Activated CD8-positive, alpha-beta memory T cell treated with anti-CD3 and anti-CD28 coated beads for 1 hour (primary cell): ENCODE measurements at places on chromosomes 7 and 10.

DNA sequence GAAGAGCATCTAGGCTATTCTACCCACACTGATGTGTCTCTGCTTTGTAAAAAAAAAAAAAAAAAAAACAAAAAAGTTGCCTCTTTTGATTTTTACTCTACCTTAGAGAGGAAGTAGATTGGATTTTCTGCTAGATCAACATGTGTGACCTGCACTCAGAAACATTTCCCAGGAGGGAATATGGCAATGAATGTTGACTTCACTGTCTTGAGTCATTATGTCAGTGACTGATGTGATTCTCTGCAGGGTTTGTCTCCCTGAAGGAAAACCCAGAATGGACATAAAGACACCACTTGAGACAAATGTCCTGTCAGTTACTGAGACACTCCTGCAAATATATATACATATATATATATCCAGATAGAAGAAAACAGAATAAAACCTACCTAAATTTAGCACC, 370.3 kb downstream of the BMPER start:
- DNase-seq, result no peak

DNA sequence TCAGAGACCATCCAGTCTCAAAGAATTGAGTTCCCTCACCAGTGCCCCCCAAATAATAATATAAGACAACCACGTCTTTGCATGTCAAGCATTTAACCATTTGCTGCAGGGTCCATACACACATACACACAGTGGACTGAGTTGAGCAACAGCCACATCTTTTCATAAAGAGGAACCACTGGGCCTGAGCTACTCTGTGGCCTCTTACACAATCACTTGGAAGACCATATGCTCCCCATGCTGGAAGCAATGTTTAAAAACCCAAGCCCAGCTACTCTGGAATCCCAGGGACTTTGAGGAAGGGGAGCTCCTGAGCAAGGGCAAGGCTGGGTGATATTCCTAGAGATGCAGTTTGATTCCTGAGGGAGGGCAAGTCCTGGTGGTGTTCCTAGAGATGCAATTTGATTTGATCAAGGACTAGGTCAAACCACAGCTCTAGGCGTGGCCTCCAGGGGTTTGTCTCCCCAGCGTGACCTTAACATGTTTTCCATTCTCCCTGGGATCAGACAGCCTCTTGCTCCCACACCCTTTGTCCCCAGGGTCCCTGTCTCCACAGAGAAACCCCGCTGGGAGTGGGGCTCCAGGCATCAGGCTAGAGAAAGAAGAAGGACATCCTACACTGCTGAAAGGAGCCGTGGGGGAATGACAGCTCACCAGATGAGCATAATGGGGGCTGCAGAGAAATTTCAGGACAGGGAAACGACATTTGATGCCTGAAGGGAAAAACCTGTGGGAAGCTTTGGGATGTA, 376.2 kb upstream of the MGMT start:
- DNase-seq, result no peak

- no peak for DNase-seq
Observed at GRCh38 chr7:30634634-30635201, 40.0 kb downstream of the GARS1 start.

GRCh38 chr10:125370578-125370977, 210.2 kb upstream of the CTBP2 start:
- no peak for DNase-seq

DNA sequence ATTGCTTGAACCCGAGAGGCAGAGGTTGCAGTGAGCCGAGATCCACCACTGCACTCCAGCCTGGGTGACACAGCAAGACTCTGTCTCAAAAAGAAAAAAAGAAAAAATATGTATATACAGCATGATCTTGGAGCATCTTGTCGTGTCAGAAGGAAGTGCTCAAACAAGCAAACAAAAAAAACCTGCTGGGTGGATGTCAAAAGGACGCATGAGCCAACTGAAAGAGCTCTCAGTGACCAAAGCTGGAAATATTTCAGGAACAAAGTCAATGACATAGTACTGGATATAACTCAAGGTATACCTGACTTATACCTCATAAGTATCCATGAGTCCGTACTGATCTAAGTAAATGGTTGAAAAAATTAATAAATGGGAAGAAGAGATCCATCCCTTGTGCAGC, 94.6 kb upstream of the ANLN start:
- DNase-seq, result no peak

DNA sequence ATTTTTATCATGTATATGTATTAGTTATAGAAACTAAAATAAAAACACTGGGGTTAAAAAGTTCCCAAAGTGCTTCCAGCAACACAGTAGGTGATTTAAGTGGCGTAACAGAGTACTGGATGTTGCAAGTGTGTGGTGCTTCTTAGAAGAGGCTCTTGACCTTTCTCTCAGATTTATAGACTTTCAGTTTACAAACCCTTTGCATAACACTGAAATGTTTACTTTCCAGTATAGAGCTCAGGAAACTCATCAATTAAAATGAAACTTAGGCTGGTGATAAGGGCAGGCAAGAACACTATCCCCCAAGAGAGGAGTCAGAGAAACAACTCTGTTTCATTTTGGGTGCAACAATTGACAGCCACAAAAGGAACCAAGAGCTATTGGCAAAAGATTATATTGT, 27.5 kb upstream of the SMC3 start:
- DNase-seq, result no peak

DNA sequence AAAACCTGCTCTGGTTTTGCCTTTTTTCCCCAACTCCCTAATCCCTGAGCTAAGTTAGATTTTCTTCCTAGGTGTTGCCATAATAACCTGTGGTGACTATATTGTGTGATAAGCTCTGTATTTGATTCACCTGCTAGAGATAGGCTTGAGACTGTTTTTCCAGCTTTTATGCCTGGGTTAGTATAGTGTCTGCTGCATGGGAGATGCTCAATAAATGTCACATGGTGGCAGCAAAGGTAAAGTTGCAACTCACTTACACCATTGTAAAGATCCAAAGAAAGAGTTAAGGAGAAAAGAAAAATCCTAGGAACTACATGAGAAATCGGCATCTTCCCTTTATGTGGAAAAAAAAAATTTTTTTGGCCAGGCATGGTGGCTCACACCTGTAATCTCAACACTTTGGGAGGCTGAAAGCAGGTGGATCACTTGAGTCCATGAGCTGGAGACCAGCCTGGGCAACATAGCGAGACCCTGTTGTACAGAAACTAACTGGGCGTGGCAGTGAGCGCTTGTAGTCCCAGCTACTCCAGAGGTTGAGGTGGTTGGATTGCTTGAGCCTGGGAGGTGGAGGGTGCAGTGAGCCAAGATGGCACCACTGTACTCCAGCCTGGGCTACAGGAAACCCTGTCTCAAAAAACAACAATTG, 3.7 kb downstream of the CCNJ start:
- no peak for DNase-seq

GRCh38 chr7:75658802-75659201, 79.9 kb downstream of the HIP1 start:
- DNase-seq, result no peak

GRCh38 chr7:1540776-1541271, 10.3 kb downstream of the MAFK start:
- no peak for DNase-seq

DNA sequence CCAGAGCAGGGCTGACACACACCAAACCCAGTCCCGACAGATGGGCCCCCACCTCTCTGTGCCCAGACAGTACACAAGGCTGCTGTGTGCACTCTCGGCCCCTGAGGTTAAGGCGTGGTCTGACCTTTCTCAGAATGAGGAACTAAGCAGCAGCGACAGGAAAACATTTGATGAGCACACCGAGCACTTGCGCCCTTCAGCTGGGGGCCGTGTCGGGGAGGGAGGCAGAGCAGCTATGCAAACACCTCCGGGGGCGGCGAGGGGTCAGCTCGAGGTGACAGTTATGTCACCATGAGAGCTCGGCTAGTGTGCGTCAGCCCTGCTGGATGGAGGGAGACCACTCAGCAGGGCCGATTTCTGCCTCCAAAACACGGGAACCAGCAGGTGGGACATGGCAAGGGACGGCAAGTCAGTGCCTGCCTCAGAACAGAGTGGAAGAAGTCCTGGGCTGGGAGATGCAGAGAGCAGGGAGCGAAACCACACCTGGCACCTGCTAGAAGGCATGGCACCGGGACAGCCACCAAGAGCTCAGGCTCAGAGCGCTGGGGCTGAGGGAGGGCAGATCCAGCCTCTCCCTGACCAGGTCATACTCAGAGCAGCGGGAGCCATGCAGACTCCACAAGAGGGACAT, 57.4 kb downstream of the CHST15 start:
- no peak for DNase-seq

- no peak for DNase-seq
Observed at GRCh38 chr7:104891949-104892348, 122.1 kb upstream of the KMT2E start.

DNA sequence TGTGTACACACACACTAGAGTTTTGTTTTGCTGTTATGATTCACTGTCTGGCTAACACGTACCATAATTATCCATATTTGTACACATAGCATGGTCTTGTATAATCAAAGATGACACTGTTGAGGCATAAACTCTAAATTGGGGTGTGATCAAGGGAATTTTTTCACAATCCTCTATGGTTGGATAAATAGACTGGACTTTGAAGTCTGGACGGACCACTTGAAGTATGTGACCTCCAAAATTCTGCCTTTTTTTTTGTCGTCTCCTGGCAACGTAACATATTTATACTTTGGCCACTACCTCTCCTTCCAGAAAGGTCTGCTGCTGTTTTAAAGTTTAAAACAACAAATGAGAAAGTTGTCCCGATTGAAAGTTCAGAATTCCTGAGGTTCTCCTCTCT, 193.4 kb downstream of the CACNB2 start:
- no peak for DNase-seq

DNA sequence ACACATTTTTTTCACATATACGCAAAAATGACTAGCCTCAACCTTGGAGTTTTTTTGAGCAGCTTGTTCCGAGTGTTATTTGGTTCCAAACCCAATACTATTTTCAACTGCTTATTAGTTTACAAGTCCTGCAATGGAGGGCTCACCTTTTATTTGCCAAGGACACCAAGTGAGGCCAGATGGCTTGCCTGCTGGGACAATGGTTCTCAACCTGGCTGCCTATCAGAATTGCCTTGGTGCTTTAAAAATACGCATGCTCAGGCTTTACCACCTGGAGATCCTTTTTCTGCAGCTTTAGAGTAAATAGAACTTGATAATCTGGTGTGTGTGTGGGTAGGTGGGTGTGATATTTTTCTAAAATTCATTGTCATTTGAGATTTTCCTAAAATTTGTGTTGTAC, 276.8 kb downstream of the MTERF1 start:
- no peak for DNase-seq

DNA sequence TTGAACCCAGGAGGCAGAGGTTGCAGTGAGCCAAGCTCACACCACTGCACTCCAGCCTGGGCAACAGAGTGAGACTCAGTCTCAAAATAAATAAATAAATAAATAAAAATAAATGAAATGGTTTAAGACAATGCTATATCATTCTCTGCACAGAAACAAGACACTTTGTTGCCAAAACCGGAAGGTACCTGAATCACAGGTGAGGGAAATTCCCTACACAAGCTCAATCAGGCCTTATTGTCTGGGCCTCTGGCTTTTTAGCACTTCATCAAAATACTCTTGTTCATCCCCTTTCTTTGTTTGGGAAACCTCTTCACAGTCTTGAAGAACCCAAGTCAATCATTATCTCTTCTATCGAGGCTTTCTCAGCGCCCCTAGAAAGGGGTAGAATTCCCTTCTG, 166.1 kb upstream of the NPSR1 start:
- no peak for DNase-seq

- no peak for DNase-seq
Observed at GRCh38 chr7:122143376-122143750, 686 bp downstream of the AASS start.

DNA sequence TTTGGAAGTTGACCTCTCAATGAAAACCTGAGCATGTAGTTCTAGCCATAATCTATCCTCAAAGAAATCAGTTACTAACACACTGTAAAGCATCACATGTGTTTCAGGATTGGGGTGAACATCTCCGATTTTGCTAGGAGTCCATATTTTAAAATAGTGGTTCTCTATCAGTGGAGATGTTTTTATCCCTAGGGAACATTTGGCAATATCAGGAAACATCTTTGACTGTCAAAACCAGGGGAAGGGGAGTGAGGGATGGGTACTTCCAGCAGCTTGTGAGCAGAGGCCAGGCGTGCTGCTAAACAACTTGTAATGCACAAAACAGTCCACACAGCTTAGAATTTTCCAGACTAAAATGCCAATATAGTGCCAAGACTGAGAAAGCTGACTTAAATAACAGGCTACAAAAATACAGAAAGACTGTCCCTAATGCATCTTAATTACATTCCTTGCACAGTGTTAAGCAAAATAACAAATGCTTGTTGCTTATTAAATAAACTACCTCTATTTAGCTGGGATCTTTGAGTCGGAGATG, 120.9 kb downstream of the CRPPA start:
- no peak for DNase-seq

GRCh38 chr7:82234457-82235049, 209.0 kb downstream of the CACNA2D1 start:
- no peak for DNase-seq

- DNase-seq, result no peak
Observed at GRCh38 chr10:129279446-129280154, 187.4 kb upstream of the MGMT start.

GRCh38 chr10:70575486-70575873, 27.1 kb downstream of the PRF1 start:
- DNase-seq, result no peak

DNA sequence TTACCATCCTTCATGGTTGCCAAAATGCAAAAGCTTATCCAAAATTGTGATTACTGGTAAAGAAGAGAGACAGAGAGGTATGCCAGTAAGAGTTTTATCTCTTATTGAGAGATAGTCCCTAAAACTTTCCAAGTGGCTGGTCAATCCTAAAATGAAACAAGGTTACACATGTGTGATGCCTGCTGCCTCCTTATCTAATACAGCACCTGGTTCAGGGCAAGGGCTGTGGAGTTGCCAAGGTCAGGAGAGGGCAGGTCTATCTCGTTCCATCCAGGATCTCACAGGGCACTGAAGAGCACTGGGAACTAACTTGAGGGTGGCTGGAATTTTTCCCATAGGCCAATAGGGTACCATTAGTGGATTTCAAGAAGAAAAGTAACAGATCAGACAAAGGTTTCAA, 18.3 kb downstream of the VOPP1 start:
- DNase-seq, result no peak

GRCh38 chr10:104688251-104689042, 47.4 kb downstream of the SORCS3 start:
- DNase-seq, result no peak

DNA sequence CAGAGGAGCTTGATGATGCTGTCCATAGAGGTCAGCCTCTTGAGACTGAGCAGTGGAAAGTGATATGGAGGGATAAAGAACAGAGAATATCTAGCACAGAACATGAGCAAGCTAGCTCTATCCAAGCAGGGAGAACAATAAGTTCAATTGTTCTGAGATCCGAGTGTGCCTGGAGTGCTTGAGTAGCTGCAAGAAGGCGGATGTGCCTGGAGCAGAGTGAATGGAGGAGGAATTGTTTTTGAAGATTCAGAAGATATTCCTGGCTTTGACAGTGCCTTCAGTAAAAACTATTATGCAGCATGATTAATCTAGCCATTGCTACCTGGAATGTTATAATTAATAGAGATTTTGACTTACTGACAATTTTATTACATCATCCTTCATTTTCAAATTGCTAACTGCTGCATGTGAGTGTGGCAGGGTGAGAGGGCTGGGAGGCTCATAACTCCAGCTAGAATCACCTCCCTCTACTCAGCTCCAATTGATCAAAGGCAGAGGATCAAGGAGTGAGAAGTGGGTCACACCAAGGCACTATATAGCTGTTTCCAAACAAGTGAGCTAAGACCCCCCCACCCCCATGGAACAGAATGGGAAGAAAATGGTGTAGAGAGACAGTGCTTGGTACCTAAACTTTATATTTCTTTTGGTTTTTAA, 302.8 kb downstream of the ADRA2A start:
- DNase-seq, result no peak

- DNase-seq, result peak; percentile 14
Observed at GRCh38 chr10:62815381-62816075, 638 bp downstream of the EGR2 start.

- no peak for DNase-seq
Observed at GRCh38 chr10:3542185-3542611, 242.8 kb downstream of the KLF6 start.
